Thoracic aorta (tissue), 2 donors: ENCODE measurements at places on chromosomes 6 and 20.

- no peak for DNase-seq
Observed at GRCh38 chr6:53845280-53846195, 50.7 kb downstream of the LRRC1 start.

- DNase-seq, result no peak
Observed at GRCh38 chr6:100096936-100097335, 102.9 kb upstream of the MCHR2 start.

- DNase-seq, result no peak
Observed at GRCh38 chr20:55881204-55881603, 124.1 kb downstream of the CBLN4 start.

DNA sequence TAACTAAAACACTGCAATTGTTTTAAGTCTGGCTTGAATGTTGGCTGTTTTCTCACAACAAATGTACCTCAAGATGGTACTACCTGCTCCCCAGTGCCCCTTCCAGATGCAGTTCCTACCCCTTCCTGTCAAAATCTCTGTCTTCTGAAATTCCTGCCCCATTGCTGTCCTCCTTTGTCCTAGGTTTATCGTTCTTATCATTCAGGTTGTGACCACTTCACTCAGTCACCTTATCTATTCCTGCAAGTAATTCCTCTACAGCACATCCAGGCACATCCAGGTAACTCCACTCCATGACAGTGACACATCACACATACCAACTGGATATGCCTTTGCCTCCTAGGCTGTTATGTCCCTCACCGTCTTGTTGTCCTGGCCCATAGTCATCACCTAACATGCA lies 90.2 kb downstream of the TRDN start:
- no peak for DNase-seq

DNA sequence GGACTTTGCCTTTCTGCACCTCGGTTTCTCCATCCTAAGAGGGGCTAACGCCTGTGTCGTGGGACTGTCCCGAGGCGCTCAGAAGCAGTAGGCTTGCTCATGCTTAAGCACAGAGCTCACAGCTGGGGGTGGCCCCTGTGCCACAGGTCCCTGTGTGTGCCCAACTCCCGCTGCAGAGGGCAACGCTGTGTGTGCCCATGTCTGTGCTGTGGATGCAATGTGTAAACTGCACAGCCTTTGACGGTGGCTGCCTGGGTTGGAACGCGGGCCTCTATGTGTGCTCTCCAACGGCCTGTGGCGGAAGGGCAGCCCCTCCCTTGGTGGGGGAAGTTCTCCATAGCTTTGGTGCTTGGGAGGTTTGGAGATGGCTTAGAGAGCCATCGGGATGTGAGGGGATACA lies 10.7 kb upstream of the GATA5 start:
- no peak for DNase-seq
